ENCODE measurements at places on chromosomes 12 and 14.

- no peak for DNase-seq
Measured at GRCh38 chr14:67952786-67953185, 133.2 kb downstream of the RAD51B start.

GRCh38 chr12:54164387-54165145 is 24.2 kb downstream of the SMUG1 start:
- DNase-seq = no peak

- DNase-seq = no peak
Measured at GRCh38 chr12:102966200-102966863, 8.9 kb downstream of the ASCL1 start.

- no peak for DNase-seq
Measured at GRCh38 chr12:32124637-32125036, 18.0 kb downstream of the BICD1 start.

- no peak for DNase-seq
Measured at GRCh38 chr12:128991716-128992115, 138.4 kb downstream of the GLT1D1 start.

- DNase-seq = no peak
Measured at GRCh38 chr12:58588770-58589169, 331.5 kb downstream of the LRIG3 start.

DNA sequence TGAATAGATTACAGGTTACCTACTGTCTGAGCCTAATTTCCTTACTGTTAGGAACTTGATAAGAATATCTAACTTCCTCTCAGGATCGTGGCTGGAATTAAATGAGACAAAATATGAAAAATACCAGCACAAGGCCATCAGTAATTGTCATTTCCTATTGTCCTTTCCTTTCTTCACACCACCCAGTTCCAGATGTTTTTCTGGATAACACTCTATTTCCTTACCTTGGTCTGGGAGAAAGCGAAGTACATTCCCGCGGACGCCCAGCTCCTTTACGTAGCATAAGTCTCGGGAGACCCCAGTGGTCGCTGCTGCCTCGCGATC is 376 bp downstream of the GDF3 start:
- no peak for DNase-seq

GRCh38 chr12:43333644-43334043 is 218.4 kb downstream of the ADAMTS20 start:
- no peak for DNase-seq

DNA sequence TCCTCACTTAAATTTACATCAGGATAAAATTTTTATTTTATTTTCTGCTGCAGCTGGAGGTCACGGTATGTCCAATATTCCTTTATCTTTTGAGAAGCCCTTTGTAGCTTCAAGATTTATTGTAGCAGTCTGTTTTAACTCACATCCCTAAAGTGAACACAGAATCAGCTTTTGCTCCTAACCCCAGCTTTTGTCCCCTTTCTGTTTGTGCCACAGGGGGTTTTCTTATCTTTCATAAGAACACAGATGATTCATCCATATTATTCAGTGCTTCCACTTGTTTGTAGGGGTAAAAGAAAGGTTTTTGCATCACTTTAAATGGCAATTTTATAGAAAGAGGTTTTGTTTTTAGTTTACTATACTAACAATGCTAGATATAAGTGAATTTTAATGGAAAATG is 21.8 kb upstream of the PIK3C2G start:
- no peak for DNase-seq

DNA sequence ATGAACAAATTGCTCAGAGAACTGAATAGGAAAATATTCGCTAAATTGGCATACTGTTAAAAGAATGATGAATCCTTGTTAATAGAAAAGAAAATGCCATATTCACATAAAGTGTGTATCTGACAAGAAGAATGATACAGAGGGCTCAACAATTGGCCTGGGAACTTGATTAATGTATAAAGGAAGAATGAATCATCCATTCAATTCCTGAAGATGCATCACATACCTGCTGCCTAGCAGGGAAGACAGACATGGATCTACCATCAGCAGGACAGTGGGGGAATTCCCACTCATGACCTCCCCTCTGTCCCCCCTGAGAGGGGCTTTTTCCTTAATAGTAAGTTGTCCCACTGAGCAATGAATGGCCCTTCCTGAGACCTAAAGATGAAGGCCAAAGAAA is 13.5 kb downstream of the PTPN21 start:
- DNase-seq = no peak

DNA sequence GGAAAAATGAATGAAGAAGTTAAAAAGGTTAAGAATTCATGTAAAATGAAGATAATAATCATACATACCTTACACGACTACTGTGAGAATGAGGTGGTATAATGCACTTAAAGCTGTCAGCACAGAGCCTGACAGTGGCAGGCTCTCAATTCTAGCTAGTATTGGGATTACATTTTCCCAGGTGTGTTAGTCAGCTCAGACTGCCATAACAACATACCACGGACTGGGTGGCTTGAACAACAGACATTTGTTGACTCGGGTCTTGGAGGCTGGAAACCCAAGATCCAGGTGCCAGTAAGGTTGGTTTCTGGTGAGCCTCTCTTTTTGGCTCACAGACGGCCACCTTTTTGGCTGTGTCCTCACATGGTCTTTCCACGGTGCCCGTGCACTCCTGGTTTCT is 167.8 kb downstream of the CHST11 start:
- no peak for DNase-seq

GRCh38 chr12:26334621-26335124 is 139.3 kb downstream of the SSPN start:
- no peak for DNase-seq

GRCh38 chr14:22657861-22658260 is 13.7 kb upstream of the OR6J1 start:
- no peak for DNase-seq

Measured in stimulated activated CD4-positive, alpha-beta T cell treated with anti-CD3 and anti-CD28 coated beads, Interleukin-12 subunit alpha, Interleukin-12 subunit beta, amount 100 ng/mL, for 4 hours (primary cell).